ENCODE measurements at places on chromosomes 7 and 10.

DNA sequence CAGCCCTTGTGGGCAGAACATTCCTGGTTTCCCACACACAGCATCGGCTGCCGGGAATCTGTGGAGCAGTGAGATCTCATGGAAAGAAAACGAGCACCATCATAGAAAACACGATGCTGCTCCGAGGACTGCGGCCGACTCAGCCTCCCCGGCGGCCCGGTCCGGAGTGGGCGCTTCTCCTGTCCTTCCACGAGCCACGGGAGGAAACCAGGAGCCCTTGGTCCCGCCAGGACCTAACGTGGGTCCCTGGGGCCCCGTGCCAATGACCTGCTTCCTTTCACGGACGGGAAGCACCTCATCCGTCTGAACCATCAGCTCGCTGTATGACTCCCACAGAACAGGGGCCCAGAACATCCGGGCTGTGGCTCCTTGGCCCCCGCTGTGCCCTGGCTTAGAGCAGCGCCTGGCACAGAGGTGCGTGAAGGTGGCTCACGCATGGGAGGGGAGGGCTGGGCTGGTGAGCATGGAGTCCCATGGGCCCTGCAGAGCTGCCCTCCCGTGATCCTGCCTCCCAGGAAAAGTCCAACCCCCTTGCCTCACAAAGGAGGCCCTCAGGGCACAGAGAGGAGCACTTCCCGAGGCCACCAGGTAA is 280.5 kb downstream of the MAD1L1 start:
- no peak for DNase-seq

- no peak for DNase-seq
These were observed 130.6 kb downstream of the SH3PXD2A start for GRCh38 chr10:103724771-103725170.

- no peak for DNase-seq
These were observed 20.3 kb downstream of the ZCCHC24 start for GRCh38 chr10:79425074-79425532.

GRCh38 chr10:50419756-50420155 is 168.4 kb upstream of the ASAH2 start:
- no peak for DNase-seq

GRCh38 chr10:100551196-100551595 is 15.5 kb downstream of the HIF1AN start:
- DNase-seq = no peak

GRCh38 chr7:12951397-12951801 is 264.0 kb downstream of the ARL4A start:
- DNase-seq = no peak

- DNase-seq = no peak
These were observed 484.2 kb downstream of the PLXNA4 start for GRCh38 chr7:132092106-132092505.

DNA sequence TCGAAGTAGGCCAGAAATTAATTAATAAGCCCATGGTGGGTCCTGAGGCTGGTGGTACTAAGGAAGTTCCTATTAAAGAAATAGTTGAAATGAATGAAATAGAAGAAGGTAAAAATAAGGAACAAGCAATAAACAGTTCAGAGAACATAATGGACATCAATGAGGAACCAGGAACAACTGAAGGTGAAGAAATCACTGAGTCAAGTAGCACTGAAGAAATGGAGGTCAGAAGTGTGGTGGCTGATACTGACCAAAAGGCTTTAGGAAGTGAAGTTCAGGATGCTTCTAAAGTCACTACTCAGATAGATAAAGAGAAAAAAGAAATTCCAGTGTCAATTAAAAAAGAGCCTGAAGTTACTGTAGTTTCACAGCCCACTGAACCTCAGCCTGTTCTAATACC is 36.0 kb downstream of the SLK start:
- DNase-seq = no peak

GRCh38 chr7:100351657-100352058 is 6.3 kb upstream of the PILRB start:
- DNase-seq = no peak

- DNase-seq = no peak
These were observed 15.4 kb downstream of the SEC24C start for GRCh38 chr10:73759512-73760115.

DNA sequence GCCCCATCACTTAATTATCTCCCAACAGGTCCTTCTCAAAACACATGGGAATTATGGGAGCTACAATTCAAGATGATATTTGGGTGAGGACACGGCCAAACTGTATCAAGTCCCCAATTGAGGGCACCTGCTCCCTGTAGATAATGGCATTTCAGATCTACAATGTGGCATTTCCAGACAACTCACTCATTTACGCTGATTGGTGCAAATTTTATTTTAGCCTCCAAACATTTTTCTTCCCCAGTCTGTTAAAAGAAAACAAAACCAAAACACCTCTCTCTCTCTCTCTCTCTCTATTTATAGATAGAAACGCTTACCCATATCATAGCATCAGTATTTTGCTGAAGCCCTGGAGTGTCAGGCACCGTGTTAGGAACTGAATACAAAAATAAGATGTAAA is 148.7 kb upstream of the KLF6 start:
- DNase-seq = no peak

- DNase-seq = no peak
These were observed 181.4 kb downstream of the ADK start for GRCh38 chr10:74332398-74332797.

DNA sequence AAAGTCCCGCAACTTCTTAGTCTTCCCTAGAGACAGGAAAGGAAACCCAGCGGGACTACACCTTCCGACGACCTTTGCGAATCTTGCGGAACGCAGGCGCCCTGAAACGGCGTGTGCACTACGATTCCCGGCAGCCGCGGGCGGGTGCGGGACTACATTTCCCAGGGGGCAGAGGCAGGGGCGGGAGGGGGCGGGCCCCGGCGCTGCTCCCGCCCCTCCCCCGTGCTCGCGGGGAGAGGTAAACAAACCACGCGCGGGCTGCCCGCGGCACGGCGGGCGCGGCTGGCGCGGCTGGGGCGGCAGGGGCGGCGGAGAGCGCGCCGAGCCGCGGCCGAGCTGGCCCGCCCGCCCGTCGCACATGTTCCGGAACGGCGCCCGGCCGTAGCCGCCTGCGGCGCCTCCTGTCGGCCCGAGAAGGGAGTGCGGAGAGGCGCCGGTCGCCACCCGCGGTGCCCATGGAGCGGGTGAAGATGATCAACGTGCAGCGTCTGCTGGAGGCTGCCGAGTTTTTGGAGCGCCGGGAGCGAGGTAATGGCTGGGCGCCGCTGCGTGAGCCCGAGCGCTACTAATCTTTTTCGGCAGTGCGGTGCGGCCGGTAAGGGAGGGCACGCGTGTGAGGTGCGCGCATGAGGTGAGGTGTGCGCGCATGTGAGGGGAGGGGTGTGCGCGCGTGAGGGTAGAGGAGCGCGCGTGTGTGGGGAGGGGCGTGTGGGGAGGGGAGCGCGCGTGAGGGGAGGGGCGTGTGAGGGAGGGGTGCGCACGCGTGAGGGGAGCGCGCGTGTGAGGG is 18.5 kb downstream of the MXI1 start:
- DNase-seq = peak; percentile 66

- no peak for DNase-seq
These were observed 771 bp upstream of the ADIRF start for GRCh38 chr10:86967481-86967941.

DNA sequence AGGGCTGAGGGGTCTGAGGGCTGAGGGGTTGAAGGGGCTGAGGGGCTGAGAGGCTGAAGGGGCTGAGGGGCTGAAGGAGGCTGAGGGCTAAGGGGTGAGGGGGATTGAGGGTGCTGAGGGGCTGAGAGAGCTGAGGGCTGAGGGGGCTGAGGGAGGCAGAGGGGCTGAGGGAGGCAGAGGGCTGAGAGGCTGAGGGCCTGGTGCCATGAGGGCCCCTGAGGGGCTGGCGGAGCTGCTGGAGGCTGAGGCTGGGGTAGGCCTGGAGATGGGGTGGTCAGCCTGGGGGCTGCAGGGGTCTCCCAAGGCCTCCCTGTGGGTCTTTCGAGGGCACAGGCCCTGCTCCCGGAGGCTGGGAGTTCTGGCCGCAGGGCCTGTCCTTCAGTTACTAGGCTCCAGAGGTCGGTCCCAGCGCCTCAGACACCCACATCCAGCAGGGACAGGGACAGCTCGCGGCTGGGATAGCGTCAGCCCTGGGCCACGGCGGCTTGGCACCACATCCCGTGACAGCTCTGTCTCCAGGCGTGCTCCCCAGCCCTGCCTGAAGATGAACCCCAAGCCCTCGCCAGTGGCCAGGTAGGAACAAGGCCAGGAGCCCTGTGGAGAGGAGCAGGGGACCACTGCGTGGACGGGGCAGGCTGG is 16.9 kb downstream of the MYO1G start:
- no peak for DNase-seq

- DNase-seq = no peak
These were observed 21.3 kb upstream of the TBRG4 start for GRCh38 chr7:45132708-45133320.

DNA sequence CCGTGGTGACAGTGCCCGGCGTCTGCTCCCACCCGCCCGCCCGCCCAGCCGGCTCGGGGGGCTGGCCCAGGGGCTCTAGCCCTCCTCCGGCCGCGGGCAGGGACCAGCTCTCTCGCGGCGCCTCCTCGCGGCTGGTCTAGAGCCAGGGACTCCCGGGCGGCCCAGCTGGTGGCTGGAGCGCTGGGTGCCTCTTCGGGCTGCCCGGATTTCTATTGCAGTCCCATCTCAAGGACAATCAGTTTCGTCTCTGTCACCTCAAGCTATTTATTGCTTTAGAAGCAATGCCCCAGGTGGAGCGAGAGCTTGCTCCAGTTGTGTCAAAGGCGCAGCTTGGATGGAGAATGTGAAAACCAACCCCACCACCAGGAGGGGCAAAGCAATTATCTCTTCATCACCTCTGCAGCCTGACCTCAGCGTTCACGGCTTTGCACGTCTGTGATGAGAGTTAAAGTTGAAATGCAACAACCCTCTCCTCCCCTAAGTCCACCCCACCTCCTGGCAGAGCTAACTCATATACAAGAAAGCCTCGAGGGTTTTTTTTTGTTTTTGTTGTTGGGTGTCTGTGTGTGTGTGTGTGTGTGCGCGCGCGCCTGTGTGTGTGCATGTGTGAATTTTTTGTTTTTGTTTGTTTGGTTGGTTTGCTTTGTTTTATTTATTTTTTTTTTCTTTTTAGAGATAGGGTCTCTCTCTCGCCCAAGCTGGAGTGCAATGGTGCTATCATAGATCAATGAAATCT is at the start of gene ITGA8:
ITGA8 (minus strand) TSS at position 24 of the 736 bp plus-strand sequence. CDS start 151 bp downstream, outside the sequence.
- peak; percentile 19 for DNase-seq

DNA sequence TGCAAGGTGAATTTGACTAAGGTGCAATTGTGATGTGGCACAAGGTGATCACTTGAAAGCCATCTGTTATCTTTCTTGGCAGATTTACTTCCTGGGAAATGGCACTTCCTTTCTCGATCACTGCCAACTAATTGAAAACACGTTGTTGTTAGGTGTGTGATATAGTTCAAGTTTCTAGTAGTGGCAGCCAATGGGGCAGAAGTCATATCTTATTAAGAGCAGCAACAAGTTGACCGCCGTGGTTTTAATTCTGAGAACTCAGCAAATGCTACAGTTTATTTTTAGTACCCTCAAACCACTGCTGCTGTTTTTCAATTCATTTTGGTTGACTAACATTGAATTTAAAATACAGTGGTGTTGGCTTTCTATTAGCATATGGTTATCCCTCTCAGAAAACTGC is 1.6 kb downstream of the CHN2 start:
- no peak for DNase-seq

- DNase-seq = no peak
These were observed 371.1 kb downstream of the PRPF18 start for GRCh38 chr10:13957856-13958255.

DNA sequence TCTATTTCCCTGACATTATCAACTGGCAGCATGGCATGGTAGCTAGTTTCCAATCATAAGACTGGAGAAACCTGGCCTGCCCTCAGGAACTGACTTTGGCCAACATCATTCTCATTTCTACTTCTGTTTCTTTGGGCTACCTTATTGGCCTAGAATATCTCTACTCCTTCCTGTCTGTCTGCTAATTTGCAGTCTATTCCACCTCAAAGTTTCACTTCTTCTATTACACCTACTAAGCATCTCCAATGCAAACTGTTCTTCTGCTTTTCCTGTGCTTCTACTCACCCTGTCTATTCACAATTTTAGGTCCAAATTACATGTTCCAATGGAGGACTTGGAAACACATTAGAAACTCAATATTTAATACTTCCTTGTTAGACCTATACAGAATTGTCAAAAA is 65.6 kb downstream of the ZNF503 start:
- no peak for DNase-seq

DNA sequence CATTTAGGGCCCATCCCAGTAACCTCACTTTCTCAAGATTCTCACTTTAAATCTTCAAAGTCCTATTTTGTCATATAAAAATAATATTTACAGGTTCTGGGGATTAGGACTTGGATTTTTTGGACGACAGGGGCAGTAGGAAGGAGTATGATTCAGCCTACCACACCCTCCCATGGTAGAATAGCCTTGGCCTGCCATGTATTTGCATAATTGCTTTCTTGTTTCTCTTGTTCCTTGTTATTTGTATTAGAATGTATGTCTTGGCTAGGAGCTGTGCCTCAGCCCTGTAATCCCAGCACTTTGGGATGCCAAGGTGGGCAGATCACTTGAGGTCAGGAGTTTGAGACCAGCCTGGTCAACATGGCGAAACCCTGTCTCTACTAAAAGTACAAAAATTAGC is 92.5 kb downstream of the ELAPOR2 start:
- no peak for DNase-seq

GRCh38 chr10:35140126-35140525 is 13.5 kb downstream of the CREM start:
- no peak for DNase-seq

DNA sequence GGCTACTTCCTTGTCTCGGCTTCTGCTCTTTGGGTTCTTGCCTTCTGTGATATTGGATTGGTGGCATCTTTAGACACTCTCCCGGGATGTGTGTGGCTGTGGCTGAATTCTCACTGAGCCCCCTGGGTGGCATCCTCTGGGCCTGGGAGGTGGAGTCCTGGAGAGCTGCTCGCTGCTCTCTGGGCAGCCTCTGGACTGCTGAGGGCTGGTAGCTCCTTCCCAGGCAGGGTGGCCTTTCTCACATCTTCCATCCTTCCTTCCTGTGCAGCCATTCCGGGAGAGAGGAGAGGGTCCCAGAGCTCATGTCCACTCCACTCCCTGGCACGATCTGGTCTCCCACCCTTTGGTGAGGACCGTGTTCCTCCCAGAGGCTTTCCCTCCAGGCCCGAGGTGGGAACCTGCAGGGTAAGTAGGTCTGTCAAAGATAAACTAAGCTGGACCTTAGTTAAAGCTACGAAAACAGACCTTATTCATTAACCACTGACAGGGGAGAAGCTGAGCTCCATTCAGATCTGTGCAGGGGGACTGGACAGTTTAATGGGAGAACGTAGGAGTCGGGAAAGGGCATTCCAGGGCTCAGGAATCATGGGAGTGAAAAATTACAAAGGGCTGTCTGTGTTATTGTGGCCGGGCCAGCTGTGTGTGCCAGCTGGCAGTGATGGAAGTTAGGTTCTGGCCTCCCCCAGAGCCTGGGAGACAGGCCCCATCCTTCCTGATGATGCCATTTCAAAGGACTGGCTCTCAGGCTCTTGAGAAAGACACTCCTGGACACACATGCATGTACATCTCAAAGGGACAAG is 8.7 kb downstream of the ATP6V0E2 start:
- DNase-seq = no peak
